ENCODE measurements at places on chromosomes 7 and 10.

DNA sequence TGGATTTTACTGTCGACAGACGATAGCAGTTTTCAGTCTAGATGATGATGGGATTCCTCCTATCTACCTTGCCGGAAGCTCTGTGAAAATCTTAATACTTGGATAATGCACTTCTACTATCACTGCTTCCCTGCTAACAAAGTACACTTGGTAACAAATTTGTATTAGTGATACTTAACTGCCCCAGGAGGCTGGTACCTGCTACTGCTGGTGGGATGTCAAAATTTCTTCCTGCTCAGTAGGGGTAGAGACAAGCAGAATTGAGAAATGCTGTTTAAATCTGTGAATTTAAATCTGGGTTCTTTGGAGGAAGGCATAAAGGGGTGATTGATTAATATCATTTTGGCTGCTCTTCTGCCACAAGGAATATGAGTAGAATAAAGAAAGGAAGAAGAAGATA lies 99.8 kb upstream of the STRIP2 start:
- no peak for DNase-seq

- DNase-seq = no peak
These were observed 73.7 kb downstream of the TYW1B start for GRCh38 chr7:72754312-72754711.

DNA sequence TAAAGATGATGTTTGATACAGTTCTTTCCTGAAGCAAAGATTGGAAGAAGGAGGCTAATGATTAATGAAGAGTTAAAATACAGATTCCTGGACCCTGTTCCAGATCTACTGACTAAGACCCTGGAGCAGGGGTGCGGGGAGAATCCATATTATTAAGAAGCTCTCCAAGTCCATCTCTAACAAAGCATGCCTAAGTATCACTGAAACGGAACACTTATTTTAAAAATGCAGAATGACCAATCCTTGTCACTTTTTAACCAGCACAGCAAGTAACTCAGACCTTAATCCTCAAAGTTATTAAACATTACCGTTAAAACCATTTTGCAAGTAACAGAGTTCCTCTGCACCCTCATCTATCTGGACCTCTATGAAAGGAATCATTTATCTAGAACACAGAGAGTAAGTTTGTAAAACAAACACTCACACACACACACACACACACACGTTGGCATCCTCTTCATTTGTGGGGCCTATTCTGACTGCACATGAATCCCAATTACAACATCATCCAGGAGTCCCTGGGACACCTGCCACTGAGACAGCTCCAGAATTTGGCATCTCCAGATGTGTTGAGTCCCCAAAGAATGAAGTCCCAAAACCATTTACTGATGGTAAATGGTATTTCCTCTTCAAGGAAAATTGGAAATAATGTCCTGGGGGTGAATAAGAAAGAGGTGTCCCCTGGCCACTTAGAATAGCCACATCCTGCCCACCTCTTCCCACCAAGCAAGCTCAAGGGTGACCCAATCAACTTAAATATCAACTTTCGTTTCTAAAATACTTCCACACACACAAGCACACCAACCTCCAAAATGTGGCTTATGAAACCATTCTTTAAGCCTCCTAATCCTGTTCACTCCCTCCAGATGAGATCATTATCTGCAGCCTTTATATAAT lies 117.5 kb downstream of the PARD3 start:
- DNase-seq = no peak

DNA sequence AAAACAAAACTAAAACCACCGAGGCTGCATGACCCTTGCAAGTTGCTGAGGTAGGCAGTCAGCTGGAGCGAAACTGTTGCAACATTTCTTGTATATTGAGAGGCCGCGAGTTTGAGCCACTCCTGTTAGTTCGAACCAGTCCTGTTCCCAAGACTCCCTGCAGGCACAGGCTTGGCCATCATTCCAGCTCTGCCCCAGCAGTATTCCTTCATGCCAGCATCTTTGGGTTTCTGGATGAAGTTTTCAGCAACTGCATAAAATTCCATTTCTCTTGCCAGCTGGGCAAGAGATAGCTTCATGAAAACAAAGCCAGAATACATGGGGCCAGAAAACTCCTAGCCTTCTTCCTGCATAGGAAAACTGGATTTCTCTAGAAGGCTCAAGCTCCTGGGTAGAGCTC lies 207.6 kb downstream of the FRMD4A start:
- DNase-seq = no peak

- peak; percentile 54 for DNase-seq
These were observed at the start of gene CH25H for GRCh38 chr10:89207181-89207800. TSS of gene CH25H (minus strand) at chr10:89207317. CDS start at chr10:89207292, 25 bp downstream.

GRCh38 chr7:18312482-18312881 lies 183.1 kb upstream of the HDAC9 start:
- no peak for DNase-seq

DNA sequence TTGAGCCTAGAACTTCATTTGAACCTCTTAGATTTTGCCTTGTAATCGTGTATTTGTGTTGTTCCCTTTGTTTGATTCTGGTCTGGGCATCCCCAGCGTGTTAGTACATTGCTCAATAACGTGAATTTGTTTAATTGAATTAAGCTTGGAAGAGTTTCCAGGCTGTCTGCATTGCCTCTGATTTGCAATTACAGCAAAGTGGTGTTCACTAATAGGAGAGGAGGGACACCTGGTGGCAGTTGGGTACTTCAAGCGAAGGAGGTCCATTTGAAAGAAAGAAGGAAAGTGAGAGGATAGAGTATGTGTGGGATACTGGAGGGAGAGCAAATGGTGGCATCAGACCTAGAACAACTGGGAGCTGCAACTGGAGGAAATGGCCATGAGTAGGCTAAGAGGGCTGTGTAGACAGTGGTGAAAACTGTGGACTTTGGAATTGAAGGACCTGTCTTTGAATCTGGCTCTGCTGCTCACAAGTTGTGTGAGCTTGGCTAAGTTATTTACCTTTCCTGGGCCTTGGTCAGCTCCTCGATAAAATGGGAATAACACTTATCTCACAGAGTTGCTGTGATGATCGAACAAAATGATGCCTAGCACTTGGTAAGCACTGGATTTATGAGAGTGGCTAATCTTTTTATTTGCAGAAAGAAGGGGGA lies 15.1 kb downstream of the LSMEM1 start:
- peak; percentile 67 for DNase-seq

GRCh38 chr10:133131734-133132472 lies 28.1 kb upstream of the KNDC1 start:
- DNase-seq = no peak

DNA sequence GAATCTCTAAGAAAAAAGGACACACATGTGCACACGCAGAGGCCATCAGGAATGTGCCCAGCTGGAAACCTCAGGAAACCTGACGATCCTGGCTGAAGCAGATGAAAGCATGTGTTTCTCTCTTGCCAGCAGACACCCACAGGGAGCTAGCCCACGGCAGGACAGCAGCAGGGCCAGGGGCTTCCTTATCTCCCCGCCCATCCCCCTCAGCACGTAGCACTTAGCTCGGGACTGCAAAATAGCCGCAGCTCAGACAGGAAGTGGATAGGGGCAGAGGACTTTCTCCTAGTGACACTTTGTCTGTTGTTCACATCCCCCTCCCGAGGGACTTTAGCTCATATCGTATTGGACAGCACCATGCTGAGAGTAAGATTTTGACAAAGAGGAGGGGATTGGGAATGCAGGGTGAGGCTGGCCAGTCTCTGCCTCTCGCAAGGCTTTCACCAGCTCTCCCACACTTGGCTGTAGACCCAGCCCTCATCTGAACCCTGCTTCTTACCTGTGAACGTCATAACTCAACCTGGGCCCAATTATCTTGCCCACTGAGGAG lies 63.8 kb downstream of the MKI67 start:
- no peak for DNase-seq

DNA sequence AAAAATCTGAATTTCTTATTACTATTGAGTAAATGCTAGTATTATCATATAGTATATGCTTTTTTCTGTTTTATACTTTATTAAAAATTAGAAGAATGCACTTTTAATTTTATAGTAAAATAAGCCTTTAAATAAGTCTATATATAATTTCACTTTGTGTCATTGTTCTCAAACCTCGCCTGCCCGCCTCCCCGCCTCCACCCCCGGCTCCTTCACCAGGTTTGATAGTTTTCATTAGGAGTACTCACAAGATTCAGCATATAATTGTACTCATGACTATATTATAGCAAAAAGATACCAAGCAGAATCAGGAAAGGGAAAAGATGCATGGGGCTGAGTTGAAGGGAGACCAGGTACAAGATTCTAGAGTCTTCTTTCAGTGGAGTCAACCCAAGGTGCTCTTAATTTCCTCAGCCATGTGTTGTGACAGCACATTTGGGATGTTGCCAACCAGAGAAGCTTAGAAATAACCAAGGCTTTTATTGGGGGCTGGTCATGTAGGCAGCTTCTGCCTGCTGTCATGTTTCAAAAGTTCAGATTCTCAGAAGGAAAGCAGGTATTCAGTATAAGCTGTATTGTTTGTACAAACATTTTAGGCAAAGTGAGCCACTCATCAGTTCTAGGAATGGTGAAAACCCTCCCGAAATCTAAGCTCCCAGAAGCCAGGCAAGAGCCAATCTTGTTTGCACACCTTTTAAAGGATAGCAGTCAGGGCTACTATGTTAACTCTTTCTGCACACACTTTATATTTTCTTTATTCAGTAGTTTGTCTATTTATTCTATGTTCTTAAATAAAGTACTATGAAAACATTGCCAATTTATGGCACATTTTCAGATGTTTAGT lies 12.3 kb downstream of the NHLRC2 start:
- no peak for DNase-seq

DNA sequence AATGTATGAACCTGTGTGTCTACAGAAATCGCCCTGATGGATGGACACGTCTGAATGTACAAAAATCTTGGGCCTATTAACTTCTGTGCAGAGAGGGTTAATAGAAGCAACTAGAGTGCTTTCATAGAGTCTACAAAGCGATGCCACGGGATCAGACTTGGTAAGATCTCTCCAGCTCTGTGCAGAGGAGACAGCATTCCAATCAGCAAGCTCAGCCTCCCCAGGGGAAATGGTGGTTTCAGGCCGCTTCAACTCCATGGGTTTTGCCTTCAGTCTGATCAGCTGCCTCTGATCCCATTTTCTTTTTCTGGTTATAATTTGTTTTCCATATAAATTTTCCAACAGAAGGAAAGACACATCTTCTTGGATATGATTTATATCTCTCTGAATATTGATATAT lies 35.1 kb upstream of the COBL start:
- peak; percentile 78 for DNase-seq

- DNase-seq = no peak
These were observed 85.0 kb downstream of the PODXL start for GRCh38 chr7:131471250-131472004.

DNA sequence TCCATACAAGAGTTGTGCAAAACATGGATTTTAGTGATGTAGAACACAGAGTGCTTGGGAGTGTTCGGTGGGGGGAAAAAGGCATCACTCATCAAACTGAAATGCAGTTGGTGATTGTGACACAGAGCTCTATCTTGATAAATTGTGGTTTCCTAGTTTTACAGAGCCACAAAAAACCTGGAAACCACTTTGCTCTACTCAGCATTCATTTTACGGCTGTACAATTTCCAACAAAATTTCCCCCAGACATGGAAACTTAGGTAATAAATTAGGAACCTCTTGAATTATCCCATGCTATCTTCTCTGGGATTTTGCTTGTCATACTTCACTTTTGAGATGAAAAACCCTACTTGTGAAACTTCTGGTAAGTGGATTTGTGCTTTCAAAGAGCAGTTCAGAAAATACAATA lies 614.9 kb upstream of the FZD8 start:
- DNase-seq = no peak

DNA sequence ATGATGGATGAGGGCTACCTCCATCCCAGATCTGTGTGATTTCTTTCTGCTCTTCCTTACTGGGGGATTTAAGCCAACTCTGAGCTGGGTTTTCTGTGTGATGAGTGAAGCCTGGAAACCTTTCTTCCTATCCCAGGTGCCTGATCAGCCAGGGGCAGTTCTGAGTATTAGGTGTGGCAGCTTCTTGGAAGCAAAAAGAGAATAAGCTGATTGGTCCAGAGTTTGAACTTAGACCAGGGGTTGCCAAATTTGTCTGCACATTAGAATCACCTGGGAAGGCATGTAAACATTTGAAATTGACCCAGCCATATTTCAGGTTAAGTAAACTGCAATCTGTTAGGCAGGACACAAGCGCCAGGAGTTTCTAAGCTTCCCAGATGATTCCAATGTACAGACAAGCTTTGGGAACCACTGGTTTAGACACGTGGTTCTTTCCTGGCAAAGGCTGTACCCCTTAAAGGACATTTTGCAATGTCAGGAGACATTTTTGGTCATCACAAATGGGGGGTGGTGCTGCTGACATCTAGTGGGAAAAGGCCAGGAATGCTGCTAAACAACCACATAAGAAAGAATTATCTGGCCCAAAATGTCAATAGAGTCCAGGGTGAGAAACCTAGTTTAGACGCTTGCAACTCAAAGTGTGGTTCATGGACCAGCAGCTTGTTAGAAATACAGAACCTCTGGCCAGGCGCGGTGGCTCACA lies 160.5 kb upstream of the GHITM start:
- DNase-seq = no peak

GRCh38 chr10:71667387-71667752 lies 52.2 kb downstream of the C10orf105 start:
- no peak for DNase-seq

DNA sequence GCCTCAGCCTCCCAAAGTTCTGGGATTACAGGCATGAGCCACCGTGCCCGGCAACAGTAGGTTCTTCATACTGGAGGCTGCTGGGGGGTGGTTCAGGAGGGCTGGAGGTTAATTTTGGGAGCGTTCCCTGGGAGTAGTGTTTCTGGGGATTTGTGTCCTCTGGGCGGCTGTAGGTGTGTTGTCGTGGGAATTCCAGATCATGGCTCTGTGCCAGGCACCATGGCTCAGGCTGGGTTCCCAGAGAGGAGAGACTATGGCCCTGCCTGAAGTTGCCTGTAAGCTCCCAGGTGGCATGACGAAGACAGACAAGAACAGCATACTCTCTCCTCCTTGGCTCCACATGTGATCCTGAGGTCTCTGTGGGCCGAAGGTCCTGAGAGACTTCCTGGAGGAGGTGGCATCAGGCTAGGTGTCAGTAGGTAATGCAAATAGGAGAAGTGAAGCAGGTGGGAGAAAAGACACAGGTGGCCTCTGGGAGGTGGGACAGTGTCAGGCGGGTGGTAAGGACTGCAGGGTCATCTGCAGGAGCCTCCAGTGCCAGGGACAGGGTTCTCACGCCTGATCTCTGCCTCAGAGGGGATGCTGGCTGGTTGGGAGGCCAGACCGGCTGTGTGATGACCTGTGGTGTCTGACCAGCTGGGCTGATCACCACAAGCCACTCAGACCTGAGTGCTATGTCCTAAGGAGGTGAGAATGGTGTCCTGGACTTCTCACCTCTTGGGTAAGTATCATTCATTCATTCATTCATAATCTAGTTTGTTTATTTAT lies 18.7 kb downstream of the CLIP2 start:
- DNase-seq = no peak

- no peak for DNase-seq
These were observed 173.9 kb downstream of the USP6NL start for GRCh38 chr10:11437391-11438142.

DNA sequence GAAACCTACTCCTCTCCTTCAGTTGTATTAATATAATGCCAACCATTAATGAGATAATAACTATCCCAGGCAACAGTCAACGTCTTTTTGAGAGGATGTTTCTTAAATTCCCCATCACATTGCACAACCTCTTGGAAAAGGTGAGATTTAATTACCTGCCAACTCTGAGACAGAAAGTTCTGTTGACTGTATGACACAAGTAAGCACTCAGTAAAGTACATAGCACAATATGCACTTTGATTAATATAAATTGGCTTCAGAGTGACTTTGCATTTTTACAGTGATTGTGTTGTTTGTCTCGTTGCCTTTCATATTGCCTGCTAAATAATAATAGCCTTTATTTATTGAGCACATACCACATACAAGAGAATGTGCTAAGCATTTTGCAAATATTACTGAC lies 46.7 kb downstream of the CAV1 start:
- no peak for DNase-seq

GRCh38 chr7:128954830-128955802 lies 17.4 kb downstream of the IRF5 start:
- DNase-seq = no peak

All from NCI-H526 (cell line).